ENCODE measurements at places on chromosomes 5 and 9.

DNA sequence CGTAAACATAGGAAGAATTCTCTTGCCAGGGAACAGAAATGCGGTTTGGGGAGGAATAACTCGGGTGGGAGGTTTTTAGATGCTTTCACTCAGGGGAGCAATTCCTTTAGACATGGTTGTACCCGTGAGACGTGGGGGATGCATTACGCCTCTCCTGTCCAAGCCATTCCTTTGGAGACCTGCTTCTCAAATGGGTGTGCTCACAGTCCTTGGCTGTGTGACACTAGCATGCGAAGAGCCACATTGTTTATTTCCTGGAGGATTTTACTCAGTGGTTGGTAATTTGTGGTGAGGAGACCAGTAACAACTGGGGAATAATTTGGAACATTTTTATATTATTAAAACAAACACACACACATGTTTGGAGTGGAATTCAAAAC is 18.5 kb downstream of the COL15A1 start:
- DNase-seq: no peak
- H3K27me3 ChIP-seq: peaks cover 6% of the 10 kb centered on the region
- no peak overlapping the region for H3K4me3 ChIP-seq
- no peaks in the 10 kb centered on the region for H3K36me3 ChIP-seq

- no peak overlapping the region for H3K27ac ChIP-seq
- peaks cover 97% of the 10 kb centered on the region for H3K27me3 ChIP-seq
- no peak for DNase-seq
- no peaks in the 10 kb centered on the region for H3K36me3 ChIP-seq
- H3K4me3 ChIP-seq: no peak overlapping the region
- H3K4me1 ChIP-seq: peaks cover 15% of the 10 kb centered on the region
These were observed 8.8 kb upstream of the PRDM6 start for GRCh38 chr5:123080215-123080614.

- no peak overlapping the region for H3K27ac ChIP-seq
- H3K4me3 ChIP-seq: no peak overlapping the region
- H3K4me1 ChIP-seq: no peaks in the 10 kb centered on the region
These were observed 41.2 kb upstream of the SVEP1 start for GRCh38 chr9:110620726-110621125.

GRCh38 chr9:71632776-71633175 is 135.5 kb downstream of the CEMIP2 start:
- peaks cover 5% of the 10 kb centered on the region for H3K4me1 ChIP-seq
- H3K36me3 ChIP-seq: no peaks in the 10 kb centered on the region
- H3K4me3 ChIP-seq: no peak overlapping the region
- DNase-seq: no peak
- no peaks in the 10 kb centered on the region for H3K27me3 ChIP-seq

DNA sequence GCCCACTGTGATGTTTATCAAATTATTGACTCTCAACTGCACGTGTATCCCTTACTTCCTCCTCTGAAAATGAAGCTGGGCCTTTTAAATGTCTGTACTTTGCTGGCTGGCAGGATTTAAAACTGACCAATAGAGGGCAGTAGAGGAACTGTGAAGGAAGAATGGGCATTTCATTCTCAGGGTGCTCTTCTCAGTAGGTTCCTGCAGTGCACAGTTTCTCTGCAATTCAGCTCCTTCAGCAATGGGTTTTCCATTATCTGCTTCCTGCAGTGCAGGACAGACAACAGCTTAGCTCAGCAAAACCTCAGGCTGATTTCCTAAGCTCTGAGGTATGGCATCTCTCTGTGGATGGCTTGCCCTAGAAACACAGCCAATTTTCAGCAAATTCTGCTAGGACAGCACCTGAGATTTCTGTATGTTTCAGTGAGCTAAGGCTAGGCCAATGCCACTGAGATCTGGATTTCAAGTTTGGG is 298.4 kb upstream of the PRDM9 start:
- H3K27ac ChIP-seq: no peak overlapping the region
- H3K27me3 ChIP-seq: no peaks in the 10 kb centered on the region
- DNase-seq: peak; percentile 23
- H3K4me1 ChIP-seq: peaks cover 5% of the 10 kb centered on the region

- peaks cover 9% of the 10 kb centered on the region for H3K4me1 ChIP-seq
- H3K27me3 ChIP-seq: peaks cover 5% of the 10 kb centered on the region
- H3K27ac ChIP-seq: no peak overlapping the region
- no peaks in the 10 kb centered on the region for H3K36me3 ChIP-seq
- no peak for DNase-seq
- no peak overlapping the region for H3K4me3 ChIP-seq
These were observed 212.0 kb downstream of the SREK1 start for GRCh38 chr5:66356011-66356565.

DNA sequence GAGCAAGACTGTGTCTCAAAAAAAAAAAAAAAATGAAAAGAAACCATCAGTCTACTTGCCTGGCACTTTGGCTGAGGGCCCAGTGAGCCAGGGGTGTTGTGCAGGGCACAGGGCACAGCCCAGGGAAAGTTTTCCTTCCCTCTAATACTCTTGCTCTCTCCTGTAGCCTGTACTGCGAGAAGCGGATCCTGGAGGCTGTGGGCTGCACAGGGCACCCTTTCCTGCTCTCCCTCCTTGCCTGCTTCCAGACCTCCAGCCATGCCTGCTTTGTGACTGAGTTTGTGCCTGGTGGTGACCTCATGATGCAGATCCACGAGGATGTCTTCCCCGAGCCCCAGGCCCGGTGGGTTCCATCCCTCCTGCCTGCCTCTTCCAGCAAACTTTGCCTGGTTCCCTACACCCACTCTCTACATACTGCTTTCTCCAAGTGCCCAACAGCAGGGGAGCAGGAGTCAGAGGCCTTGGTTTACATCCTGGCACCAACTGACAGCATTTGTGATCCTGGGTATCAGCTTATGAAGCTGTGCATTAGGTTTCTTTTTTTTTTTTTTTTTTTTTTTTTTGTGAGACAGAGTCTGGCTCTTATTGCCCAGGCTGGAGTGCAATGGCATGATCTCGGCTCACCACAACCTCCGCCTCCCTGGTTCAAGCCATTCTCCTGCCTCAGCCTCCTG is 7.2 kb downstream of the ZDHHC12 start:
- H3K4me1 ChIP-seq: no peaks in the 10 kb centered on the region
- H3K27me3 ChIP-seq: no peaks in the 10 kb centered on the region
- no peak overlapping the region for H3K4me3 ChIP-seq
- H3K27ac ChIP-seq: no peak overlapping the region
- peaks cover 5% of the 10 kb centered on the region for H3K36me3 ChIP-seq
- DNase-seq: no peak

- H3K27me3 ChIP-seq: no peaks in the 10 kb centered on the region
- no peak overlapping the region for H3K4me3 ChIP-seq
- H3K4me1 ChIP-seq: peaks cover 9% of the 10 kb centered on the region
- H3K27ac ChIP-seq: no peak overlapping the region
These were observed 158.1 kb downstream of the FGF1 start for GRCh38 chr5:142527664-142528295.

- H3K4me1 ChIP-seq: peaks cover 84% of the 10 kb centered on the region
- no peak for DNase-seq
- H3K27me3 ChIP-seq: peaks cover 23% of the 10 kb centered on the region
- H3K36me3 ChIP-seq: peaks cover 20% of the 10 kb centered on the region
- H3K27ac ChIP-seq: peak overlapping the region; percentile 57
These were observed 217.7 kb upstream of the TBCA start for GRCh38 chr5:77993855-77994318.

DNA sequence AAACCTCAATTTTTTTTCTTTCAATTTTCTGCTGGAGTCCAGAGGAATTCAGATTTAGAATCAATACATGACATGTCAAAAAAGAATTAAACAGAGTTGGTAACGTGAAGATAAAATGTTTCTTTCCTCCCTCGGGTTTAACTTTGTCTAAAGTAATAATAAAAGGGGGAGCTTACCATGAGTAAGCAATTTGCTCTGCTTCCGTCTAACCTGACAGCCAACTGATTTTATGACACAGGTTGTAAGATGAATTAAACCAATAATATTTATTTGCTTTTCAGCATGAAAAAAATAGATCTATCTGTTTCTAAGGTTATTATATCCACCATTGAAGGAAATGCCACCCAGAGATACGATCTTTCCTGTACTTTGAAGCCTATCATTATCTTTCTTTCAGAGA is 352.6 kb downstream of the OSTF1 start:
- H3K36me3 ChIP-seq: peaks cover 10% of the 10 kb centered on the region
- no peak for DNase-seq
- H3K27ac ChIP-seq: peak overlapping the region; percentile 43
- H3K4me1 ChIP-seq: peaks cover 32% of the 10 kb centered on the region

DNA sequence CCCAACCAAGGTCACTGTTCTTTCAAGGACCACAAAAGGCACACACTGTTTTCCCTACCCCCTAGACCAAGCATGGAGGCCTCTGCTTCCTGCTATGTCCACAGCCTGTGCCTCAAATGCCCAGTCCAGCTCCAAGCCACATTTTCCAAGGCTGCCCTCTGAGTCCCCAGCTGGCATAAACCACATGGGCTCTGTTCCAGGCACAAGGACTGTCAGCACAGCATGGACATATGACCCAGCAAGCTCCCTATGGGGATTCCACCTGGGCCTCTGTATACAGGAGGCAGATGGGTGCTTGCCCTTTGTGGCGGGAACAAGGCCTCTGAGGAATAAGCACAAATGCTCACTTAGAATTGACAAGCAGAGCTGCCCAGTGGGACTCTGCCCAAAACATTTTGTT is 115.2 kb downstream of the SPOCK1 start:
- no peak overlapping the region for H3K27ac ChIP-seq
- H3K4me1 ChIP-seq: no peaks in the 10 kb centered on the region
- DNase-seq: no peak
- peaks cover 7% of the 10 kb centered on the region for H3K27me3 ChIP-seq

- no peaks in the 10 kb centered on the region for H3K36me3 ChIP-seq
- H3K27me3 ChIP-seq: peaks cover 16% of the 10 kb centered on the region
- DNase-seq: no peak
- H3K4me1 ChIP-seq: no peaks in the 10 kb centered on the region
- no peak overlapping the region for H3K27ac ChIP-seq
These were observed 49.0 kb downstream of the MSX2 start for GRCh38 chr5:174773371-174773770.

GRCh38 chr9:77977210-77977611 is 54.4 kb downstream of the GNAQ start:
- peaks cover 18% of the 10 kb centered on the region for H3K36me3 ChIP-seq
- no peak overlapping the region for H3K27ac ChIP-seq
- H3K27me3 ChIP-seq: no peaks in the 10 kb centered on the region
- peak; percentile 18 for DNase-seq

DNA sequence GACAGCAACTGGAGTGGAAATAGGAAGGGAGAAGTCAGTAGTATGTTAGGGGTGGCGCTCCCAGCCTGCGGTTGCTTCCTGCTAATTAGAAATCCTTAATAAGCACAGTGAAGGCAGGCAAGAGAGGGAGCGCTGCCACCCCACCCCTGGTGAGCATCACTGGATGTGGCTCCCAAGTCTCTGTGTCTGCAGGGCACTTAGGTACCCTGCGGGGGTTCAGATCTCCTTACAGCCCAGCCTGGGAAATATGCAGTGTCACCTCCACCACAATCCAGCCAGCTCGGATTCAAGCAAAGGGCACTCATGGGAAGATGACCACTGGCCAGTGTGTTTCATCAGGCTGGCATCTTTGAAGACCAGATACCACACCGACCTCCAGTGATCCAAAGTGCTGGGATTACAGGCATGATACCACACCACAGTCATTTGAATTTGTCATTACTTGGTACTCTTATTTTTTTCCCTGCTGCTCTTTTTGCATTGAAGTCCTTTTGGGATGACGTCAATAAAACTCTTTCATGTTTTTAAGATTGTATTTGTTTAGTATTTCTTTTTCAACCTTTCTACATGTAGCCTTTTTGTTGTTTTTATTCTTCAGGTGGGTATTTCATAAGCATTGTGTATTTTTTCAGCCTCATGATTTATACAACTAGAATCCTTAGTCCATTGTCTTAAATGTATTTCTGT is 90.1 kb downstream of the ANKRD18B start:
- H3K4me3 ChIP-seq: no peak overlapping the region
- peaks cover 4% of the 10 kb centered on the region for H3K4me1 ChIP-seq
- H3K27ac ChIP-seq: no peak overlapping the region
- no peaks in the 10 kb centered on the region for H3K36me3 ChIP-seq
- peaks cover 8% of the 10 kb centered on the region for H3K27me3 ChIP-seq

GRCh38 chr5:162372256-162372655 is 304.7 kb downstream of the GABRG2 start:
- H3K27ac ChIP-seq: no peak overlapping the region
- peaks cover 4% of the 10 kb centered on the region for H3K36me3 ChIP-seq
- H3K4me1 ChIP-seq: no peaks in the 10 kb centered on the region
- DNase-seq: no peak
- H3K27me3 ChIP-seq: no peaks in the 10 kb centered on the region

DNA sequence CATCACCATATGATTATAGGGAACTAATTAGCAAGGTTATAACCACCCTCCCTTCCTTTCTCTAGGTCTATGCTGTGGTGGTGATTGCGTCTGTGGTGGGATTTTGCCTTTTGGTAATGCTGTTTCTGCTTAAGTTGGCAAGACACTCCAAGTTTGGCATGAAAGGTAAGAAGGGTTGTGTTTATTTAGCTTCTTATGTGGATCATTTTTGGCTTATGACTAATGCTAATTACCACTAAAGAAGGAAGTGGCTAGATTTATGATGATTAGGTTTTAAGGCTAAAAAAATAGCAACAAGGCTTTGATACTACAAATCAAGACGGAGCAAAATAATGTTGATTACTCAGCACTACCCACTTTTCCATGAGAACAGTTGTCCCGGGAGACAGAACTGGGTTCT is 82.4 kb downstream of the NTRK2 start:
- no peak for DNase-seq
- H3K36me3 ChIP-seq: no peaks in the 10 kb centered on the region
- H3K27me3 ChIP-seq: peaks cover 6% of the 10 kb centered on the region
- H3K4me1 ChIP-seq: no peaks in the 10 kb centered on the region

DNA sequence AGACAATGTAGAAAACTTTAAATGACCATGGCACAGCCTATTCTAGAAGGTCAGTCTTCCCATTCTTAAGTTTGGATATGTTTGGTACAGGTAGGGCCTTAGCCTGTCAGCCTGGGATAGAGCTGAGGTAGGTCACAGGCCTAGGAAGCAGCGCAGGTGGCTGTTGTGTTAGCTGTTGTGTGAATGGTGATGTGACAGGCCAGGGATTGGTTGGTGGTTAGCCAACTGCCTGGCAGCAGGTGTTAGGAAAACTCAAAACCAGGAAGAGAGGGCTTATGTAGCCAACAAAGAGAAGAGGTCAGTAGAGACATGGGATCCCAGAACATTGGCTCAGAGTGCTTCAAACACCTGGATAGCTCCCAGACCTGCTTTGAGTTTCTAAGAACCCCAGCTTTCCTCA is 84.2 kb downstream of the FBXO38 start:
- no peak for DNase-seq
- peaks cover 4% of the 10 kb centered on the region for H3K27me3 ChIP-seq
- H3K36me3 ChIP-seq: no peaks in the 10 kb centered on the region
- no peak overlapping the region for H3K4me3 ChIP-seq
- no peak overlapping the region for H3K27ac ChIP-seq
- no peaks in the 10 kb centered on the region for H3K4me1 ChIP-seq

- H3K4me1 ChIP-seq: no peaks in the 10 kb centered on the region
- H3K36me3 ChIP-seq: peaks cover 11% of the 10 kb centered on the region
- peaks cover 3% of the 10 kb centered on the region for H3K27me3 ChIP-seq
- DNase-seq: no peak
- H3K27ac ChIP-seq: no peak overlapping the region
- H3K4me3 ChIP-seq: no peak overlapping the region
These were observed 13.9 kb downstream of the ALDOB start for GRCh38 chr9:101421653-101422065.

GRCh38 chr5:115736004-115736689 is 80.3 kb downstream of the CDO1 start:
- H3K36me3 ChIP-seq: no peaks in the 10 kb centered on the region
- H3K27me3 ChIP-seq: peaks cover 6% of the 10 kb centered on the region
- H3K27ac ChIP-seq: no peak overlapping the region
- peaks cover 17% of the 10 kb centered on the region for H3K4me1 ChIP-seq
